ENCODE measurements at places on chromosomes 7 and 10. TPM values are rescaled to one million over a fixed set of nuclear protein-coding genes. Genes with fewer than 3 reads are reported as not detected.
A peak's percentile ranks its signal among the peaks of the same experiment; 100 is the strongest.

DNA sequence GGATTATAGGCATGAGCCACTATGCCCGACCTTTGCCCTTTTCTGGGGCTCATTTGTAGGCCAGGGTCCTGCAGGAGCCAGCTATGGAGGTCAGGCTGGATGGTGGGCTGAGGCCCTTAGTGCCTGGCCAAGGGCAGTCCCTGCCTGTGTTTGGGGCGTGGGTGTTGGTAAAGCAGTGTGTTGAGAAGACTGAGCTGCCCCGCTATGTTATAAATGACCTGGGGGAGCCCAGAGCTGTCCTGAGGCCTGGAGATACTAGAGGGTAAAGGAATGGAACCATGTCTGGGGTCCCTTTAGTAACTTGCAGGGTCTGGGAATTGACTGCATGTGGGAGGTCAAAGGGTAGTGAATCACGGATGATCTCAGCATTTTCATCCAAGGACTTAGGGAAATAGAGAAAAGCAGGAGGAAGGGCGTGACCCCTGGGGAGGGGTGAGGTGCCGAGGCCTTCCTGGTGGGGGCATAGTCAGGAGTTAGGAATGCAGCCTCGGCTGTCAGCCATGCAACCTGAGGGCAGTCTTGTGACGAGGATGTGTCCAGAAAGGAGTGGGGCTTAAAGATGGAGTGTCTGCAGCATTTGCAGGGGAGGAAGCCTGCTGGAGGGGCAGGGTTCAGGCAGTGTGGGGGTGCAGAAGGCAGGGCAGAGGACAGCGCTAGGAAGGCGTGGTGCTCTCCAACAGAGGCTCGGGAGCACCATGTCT, 31.5 kb downstream of the TMEM248 start:
- peak; percentile 53 for DNase-seq

DNA sequence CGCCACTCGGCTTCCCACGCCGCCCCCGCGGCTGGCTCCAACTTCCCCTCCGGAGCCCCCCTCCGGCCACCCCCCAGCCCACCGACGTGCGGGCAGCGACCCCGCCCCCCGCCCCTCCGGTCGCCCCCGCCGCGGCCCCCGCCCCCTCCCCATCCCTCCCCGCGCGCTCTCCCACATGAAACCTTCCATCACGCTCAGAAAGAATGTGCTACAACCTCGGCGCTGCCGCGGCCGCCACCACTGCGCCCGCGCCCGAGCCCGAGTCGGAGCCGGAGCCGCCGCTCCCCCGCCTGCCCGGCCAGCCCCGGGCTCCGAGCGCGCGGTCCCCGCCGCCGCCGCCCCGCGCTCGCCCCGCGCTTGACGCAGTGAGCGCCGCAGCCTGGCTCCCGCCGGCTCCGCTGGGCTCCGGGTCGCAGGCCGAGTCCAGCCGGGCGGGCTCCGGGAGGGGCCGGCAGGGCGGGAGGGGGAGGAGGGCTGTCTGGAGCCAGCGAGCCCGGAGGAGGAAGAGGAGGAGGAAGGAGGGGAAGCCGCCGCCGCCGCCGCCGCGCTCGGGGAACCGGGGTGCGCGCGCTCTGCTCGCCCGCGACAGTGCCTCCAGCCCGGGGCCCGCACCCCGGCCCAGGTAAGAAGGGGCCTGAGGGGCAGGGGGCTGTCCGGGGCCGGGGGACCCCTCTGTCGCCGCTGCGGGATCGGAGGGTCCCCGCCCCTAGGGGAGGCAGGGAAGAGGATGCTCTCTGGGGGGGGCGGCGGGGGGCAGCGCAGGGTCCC, 4.3 kb upstream of the ELFN1 start:
- DNase-seq = no peak

PRRT4 gene
- total RNA-seq = not detected

DNA sequence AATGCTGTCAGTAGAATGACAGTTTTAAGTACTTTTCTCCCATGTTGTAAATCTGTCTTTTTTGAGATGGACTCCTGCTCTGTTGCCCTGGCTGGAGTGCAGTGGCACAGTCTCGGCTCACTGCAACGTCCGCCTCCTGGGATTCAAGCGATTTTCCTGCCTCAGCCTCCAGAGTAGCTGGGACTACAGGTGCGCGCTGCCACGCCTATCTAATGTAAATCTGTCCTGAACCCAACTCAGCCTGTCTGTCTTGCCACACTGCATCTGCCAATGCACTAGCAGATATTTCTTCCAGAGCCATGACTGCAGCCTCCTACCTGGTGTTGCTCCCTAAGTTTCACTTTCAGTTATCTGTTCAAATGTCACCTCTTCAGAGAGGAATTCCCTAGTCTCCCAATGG, 264.1 kb downstream of the PHF14 start:
- DNase-seq = no peak

GRCh38 chr10:71131508-71132088, 80.8 kb upstream of the UNC5B start:
- DNase-seq = no peak

- no peak for DNase-seq
Measured at GRCh38 chr10:93947524-93947923, 46.2 kb upstream of the PLCE1 start.

- no peak for DNase-seq
Measured at GRCh38 chr7:157653827-157654207, 317.0 kb downstream of the DNAJB6 start.

DNA2 gene
- 7.1 TPM for total RNA-seq

CRYGN gene
- not detected for total RNA-seq

AGAP5 gene
- total RNA-seq = 2.2 TPM

DNA sequence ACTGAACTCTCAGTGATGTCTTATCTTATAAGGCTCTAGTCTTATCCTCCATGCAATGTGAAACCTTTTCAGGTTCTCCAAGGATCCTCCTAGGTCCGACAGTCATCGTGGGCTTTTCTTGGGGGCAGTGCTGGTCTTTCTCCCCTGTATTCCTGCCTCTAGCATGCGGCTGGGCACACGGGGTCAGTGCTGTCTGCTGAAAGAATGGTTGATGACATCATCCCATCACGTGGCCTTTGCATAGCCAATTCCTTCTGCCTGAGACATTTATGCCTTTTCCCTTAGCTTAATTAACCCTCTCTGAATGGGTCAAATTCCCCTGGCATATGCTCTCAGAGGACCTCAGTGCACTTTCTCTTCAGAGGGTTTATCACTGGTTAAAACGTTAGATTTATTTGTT, 27.0 kb upstream of the KCNK18 start:
- DNase-seq = no peak

WDR86 gene
- not detected for total RNA-seq

DLX5 gene
- not detected for total RNA-seq

DNA sequence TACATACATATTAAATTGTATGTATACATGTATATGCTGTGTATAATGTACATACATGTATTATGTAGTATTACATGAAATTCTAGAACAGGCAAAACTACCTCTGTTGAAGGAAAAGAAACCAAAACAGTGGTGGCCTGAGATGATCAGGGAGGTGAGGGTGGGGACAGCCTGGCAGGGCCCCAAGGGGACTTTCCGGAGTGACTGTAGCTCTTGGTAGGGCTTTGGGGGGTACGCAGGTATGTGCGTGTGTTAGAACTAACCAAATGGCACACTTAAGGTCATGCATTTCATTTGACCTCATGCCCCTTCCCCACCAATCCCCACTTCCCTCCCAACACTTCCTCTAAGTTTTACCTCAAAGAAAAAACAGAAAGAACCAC, 31.3 kb downstream of the CTBP2 start:
- no peak for DNase-seq

GRCh38 chr10:111117528-111118277, 40.9 kb downstream of the ADRA2A start:
- no peak for DNase-seq

DNA sequence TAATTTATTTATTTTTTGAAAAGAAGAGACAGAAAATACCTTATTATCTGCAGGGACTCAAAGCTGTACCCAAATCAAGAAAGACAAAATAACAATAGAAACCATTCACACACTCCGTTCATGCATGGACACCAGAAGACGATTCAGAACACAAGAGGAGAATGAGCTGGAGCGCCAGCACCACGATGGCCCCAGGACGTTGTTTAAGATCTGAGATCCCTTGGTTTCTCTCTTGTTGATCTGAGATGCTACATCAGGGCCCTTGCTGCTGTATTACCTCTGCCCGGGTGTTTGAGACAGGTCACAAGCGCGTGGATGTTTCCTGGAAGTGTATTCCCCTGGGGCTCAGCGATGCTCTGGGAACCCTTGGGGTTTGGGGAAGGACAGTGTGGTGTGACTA, 46.8 kb downstream of the CHST3 start:
- DNase-seq = no peak

- no peak for DNase-seq
Measured at GRCh38 chr10:59967079-59967478, 60.7 kb upstream of the CCDC6 start.

CYP17A1 gene
- total RNA-seq = not detected

DNA sequence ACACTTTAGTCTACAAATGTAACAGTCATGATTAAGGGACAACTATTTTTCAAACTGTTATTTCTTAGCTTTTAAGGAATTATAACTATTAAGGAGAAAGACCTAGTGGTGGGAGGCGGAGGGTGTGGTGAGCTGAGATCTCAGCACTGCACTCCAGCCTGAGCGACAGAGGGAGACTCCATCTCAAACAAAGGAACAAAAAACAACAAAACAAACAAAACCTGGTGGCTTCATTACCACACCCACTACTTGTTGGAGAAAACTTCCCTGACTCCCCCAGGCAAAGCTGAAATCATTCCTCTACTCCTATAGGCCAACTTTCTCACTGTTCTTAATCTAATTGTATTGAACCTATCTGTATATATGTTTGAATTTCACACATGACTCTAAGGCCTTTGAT, 3.2 kb downstream of the POLR1F start:
- no peak for DNase-seq

DNA sequence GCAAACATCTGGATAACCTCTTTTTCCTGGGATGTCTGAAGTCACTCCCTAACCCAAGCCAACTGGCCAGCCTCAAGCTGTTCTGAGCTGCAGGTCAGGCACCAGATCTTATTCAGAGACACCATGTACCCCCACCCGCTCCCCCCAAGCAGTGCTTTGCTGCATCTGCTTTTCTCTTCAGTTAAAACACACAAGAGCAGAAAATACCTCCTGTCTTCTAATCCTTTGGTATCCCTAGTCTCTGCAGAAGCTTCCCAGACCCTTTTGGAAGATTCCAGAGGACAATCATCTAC, 3.0 kb downstream of the ZNF488 start:
- no peak for DNase-seq

GRCh38 chr7:87451187-87451586, 24.3 kb downstream of the ABCB4 start:
- no peak for DNase-seq

SUFU gene
- 16.6 TPM for total RNA-seq

KLF14 gene
- not detected for total RNA-seq

CPA5 gene
- not detected for total RNA-seq

GRCh38 chr7:133983685-133984419, 143.3 kb upstream of the LRGUK start:
- DNase-seq = no peak

DNA sequence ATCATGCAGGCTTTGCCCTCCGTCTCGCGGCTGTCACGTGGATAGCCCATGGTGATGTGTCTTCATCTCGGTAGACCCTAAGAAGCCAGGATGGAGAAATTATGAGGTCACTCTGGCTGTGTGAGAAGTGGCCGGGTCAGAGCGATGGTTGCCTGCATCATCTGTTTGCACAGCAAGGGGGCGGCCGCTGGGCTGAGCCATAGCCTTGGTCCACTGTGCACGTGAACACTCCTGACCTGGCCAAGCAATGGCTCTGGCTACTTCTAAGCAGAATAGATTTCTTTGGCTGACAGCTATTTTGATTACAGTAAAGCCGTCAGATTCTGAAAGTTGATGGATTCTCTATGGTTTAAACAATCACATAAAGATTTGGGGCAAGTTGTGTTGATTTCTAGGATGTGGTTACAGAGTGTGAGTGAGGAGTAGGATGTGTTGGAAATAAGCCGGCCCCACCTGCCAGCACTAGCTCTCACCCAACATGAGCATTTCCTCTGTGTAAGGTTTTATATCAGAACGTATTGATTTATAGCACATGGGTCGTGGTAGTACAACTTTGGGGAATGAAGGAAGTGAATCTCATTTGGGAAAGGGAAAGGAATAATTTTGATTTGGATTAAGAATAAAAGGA, 214.4 kb upstream of the GPR26 start:
- no peak for DNase-seq

DNA sequence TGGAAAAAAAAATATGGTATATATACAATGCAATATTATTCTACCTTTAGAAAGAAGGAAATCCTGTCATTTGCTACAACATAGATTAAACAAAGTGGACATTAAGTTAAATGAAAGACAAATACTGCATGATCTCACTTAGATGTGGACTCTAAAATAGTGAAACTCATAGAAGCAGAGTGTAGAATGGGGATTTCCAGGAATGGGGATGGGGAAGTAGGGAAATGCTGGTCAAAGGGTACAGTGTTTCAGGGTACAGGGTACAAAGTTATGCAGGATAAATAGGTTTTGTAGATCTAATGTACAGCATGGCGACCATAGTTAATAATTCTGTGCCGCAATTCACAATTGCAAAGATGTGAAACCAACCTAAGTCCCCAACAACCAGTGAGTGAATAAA, 385.5 kb downstream of the SFMBT2 start:
- DNase-seq = no peak

GRCh38 chr10:14173391-14173705, 157.4 kb downstream of the FRMD4A start:
- no peak for DNase-seq

NEUROD6 gene
- not detected for total RNA-seq

- DNase-seq = no peak
Measured at GRCh38 chr7:44854644-44855364, 6.9 kb upstream of the H2AZ2 start.

DNA sequence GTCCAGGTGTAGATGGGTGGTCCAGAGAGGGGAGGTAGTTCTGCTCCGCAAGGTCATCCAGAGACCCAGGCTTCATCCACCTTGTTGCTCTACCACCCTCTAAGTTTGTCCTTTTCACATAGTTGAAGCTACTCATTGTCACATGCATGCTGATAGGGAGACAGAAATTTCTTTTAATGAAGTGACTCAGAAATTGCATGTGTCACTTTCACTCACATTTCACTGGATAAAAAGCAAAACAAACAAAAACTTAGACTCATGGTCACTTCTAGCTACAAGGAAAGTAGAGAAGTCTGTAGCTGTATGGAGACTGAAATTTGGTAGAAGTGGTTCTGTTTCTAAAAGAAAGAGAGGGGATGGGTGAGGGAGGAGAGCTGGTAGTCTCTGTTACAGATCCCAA, 161.9 kb downstream of the SORCS3 start:
- no peak for DNase-seq

GRCh38 chr7:34038816-34039470, 133.6 kb downstream of the BMPER start:
- DNase-seq = no peak

- no peak for DNase-seq
Measured at GRCh38 chr10:101887775-101888174, 44.2 kb upstream of the KCNIP2 start.

LIPF gene
- total RNA-seq = not detected

GRCh38 chr7:54827734-54828133, 68.7 kb upstream of the SEC61G start:
- no peak for DNase-seq

DNA sequence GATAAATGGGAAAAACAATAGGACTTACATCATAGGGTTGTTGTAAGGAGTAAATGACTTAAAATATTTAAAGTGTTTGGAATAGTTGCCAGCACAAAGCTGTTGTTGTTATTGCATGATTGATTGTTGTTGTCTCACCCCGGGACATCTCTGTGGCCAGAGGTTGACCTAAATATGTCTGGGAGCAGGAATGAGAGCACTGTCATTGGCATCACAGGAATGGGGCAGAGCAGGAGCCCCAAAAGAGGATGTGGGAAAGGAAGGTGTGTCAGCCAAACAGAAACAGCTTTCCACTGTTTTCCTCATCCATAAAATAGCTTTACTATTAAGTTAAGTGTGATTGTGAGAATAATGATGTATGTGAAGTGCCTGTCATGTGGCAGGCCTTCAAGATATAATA, 121.6 kb downstream of the TMEM168 start:
- DNase-seq = no peak

Measured in HFFc6 (cell line).